Naive thymus-derived CD4-positive, alpha-beta T cell (primary cell): ENCODE measurements at places on chromosomes 12 and 14. TPM values are rescaled to one million over a fixed set of nuclear protein-coding genes. Genes with fewer than 3 reads are reported as not detected.

Gene PRB2
- not detected in 2 replicates for total RNA-seq

Gene RHEBL1
- total RNA-seq, result 8.5 and 9.4 TPM in 2 replicates

Gene SCAF11
- 194 TPM for total RNA-seq

Gene POTEG
- not detected for total RNA-seq

Gene TRIP11
- 34.1 and 48.9 TPM in 2 replicates for total RNA-seq

Gene ACOT2
- total RNA-seq, result 12.5 TPM

Gene CPNE6
- not detected for total RNA-seq

Gene CIROP
- not detected for total RNA-seq

Gene TBC1D30
- total RNA-seq, result 0.45 TPM

DNA sequence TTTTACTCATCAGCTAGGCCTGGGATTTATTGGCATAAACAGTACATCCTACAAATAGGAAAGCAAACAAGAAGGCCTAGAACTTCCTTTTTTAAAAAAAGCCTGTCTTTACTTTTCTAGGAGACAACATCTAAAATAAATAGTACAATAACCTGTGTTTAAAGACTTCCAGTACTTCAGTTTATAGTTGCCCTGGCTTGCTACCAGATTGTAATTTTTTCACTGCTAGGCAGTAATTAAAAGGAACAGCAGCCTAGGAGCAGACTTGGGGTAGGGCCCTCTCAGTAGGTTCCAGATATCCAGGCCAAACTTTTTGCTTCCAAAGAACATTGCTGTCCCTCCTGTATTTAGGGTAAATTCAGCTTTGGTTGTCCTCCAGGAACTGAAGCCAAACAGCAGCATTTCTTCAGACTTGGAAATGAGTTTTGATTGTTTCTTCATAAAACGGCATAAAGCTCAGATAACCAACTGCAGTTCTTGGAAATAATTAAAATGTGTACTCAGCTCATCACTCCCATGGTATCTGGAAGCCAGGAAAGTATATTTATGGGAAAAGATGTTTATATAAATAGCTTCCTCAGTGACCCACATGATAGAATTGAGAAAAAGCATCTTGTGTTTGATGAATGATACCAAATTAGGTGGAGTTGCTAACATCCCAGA, 61.7 kb downstream of the PPP1R36 start:
- H3K4me1 ChIP-seq, result no peaks in the 10 kb centered on the region
- H3K27ac ChIP-seq, result no peak overlapping the region
- no peak overlapping the region for H3K4me3 ChIP-seq

DNA sequence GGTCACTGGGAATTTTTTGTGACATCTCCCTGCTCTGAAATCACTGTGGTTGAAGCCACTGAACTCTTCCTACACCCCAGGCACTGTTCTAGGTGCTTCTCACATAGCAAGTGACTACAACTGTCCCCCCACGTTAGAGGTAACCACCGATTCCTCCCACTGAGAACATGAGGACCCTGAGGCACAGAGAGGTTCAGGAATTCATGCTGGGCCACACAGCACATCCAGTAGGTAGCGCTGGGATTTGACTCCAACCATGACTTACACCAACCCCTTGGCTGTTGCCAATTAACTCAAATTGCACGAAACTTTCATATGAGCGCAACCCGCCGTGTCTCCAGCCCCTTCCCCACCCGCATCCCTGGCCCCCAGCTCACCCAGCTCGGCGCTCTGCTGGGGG, 105.2 kb downstream of the RFLNA start:
- no peak overlapping the region for H3K27ac ChIP-seq
- H3K36me3 ChIP-seq, result peaks cover 90% of the 10 kb centered on the region
- no peak for DNase-seq
- no peak overlapping the region for H3K4me3 ChIP-seq

GRCh38 chr14:30803185-30803584, 71.2 kb upstream of the COCH start:
- no peak overlapping the region for H3K27ac ChIP-seq
- H3K4me1 ChIP-seq, result no peaks in the 10 kb centered on the region
- no peak overlapping the region for H3K4me3 ChIP-seq
- H3K36me3 ChIP-seq, result no peaks in the 10 kb centered on the region
- H3K27me3 ChIP-seq, result no peaks in the 10 kb centered on the region

- no peak overlapping the region for H3K4me3 ChIP-seq
- no peaks in the 10 kb centered on the region for H3K36me3 ChIP-seq
- no peak for DNase-seq
- no peak overlapping the region for H3K27ac ChIP-seq
- H3K27me3 ChIP-seq, result no peaks in the 10 kb centered on the region
These were observed 108.6 kb downstream of the BCL11B start for GRCh38 chr14:99163446-99163845.

DNA sequence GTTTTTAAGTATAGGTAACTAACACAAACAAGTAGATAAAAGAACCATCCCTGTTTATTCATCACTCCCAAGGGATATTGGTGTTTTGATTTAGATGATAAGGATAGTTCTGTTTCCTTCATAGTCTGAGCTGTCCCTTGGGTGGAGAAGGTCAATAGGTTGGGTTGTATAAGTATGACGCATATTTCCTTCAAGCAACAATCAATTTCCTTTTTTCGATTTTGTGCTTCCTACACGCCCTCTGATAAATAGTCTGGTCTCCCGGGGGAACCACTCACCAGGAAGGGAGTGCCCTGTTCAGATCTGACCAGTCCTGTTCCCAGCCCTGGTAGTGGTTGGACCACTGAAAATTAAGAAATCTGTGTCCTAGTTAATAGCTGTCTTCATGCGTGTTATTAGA, 378.8 kb upstream of the FAR2 start:
- no peak for DNase-seq
- no peaks in the 10 kb centered on the region for H3K36me3 ChIP-seq
- no peak overlapping the region for H3K4me3 ChIP-seq
- H3K27me3 ChIP-seq, result no peaks in the 10 kb centered on the region
- H3K4me1 ChIP-seq, result no peaks in the 10 kb centered on the region

- H3K27ac ChIP-seq, result no peak overlapping the region
- no peaks in the 10 kb centered on the region for H3K4me1 ChIP-seq
- no peaks in the 10 kb centered on the region for H3K27me3 ChIP-seq
- DNase-seq, result no peak
- no peak overlapping the region for H3K4me3 ChIP-seq
These were observed 493.2 kb upstream of the GARIN6 start for GRCh38 chr12:99154216-99154982.

- no peaks in the 10 kb centered on the region for H3K27me3 ChIP-seq
- DNase-seq, result no peak
- H3K4me3 ChIP-seq, result no peak overlapping the region
- no peaks in the 10 kb centered on the region for H3K4me1 ChIP-seq
- H3K27ac ChIP-seq, result no peak overlapping the region
These were observed 471.2 kb upstream of the PRICKLE1 start for GRCh38 chr12:43060742-43061141.

- H3K4me3 ChIP-seq, result peak overlapping the region; percentile 54
- no peaks in the 10 kb centered on the region for H3K36me3 ChIP-seq
- peaks cover 20% of the 10 kb centered on the region for H3K4me1 ChIP-seq
- peaks cover 17% of the 10 kb centered on the region for H3K27me3 ChIP-seq
- no peak overlapping the region for H3K27ac ChIP-seq
- no peak for DNase-seq
These were observed 10.5 kb downstream of the ARHGEF25 start for GRCh38 chr12:57621497-57622292.

DNA sequence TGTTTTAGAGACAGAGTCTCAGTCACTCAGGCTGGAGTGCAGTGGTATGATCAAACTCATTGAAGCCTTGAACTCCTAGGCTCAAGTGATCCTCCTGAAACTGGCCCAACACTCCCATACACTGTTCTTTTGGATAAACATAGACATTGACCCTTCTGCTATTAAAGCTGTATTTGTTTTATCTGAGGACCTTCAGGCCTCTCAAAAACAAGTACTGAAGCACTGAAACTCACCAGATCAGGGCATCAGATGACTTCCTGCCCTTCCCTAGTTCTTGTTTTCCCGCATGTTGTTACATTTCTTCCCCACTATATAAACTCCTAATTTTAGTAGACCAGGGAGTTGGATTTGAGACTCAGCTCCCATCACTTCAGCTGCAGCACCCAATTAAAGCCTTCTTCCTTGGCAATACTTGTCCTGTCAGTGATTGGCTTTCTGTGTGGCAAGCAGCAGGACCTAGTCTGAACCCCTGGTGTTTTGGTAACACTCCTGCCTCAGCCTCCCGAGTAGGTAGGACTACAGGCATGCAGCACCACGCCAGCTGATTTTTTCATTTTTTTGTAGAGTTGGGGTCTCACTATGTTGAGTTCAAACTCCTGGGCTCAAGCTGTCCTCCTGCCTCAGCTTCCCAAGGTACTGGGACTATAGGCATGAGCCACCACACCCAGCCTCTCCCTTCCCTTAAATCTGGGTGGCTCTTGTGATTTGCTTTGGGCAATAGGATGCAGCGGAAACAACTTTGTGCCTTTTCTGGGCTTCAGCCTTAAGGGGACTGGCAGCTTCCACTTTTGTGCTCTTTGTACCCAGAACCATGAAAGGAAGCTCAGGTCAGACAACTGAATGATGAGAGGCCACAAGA, 12.5 kb upstream of the IFT81 start:
- H3K27ac ChIP-seq, result no peak overlapping the region
- DNase-seq, result no peak
- no peak overlapping the region for H3K4me3 ChIP-seq
- H3K27me3 ChIP-seq, result no peaks in the 10 kb centered on the region

DNA sequence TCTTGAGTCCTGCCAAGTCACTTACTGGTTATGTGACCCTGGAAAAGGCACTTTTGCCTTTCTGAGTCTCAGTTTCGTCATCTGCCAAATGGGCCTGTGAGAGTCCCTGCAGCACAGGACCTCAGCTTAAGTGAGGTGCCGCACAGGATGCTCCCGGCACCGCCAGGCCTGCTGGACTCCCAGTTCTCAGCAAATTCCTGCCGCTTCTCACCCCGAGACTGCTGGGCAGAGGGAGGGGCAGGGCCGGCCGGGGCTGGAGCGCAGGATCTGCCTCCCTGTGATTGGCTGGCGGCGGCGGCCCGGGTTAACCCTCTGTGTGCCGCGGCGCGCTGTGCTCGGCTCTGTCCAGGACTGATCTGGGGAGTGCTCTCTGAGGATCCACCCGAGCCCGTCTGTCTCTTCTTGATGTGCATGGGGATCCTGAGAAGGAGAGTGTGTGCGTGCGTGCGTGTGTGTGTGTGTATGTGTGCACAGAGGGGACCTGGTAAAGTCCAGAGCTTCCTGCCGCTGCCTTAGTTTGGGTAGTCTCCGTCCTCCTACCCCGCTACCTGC, 8.6 kb downstream of the SETD1B start:
- peaks cover 42% of the 10 kb centered on the region for H3K4me1 ChIP-seq
- no peaks in the 10 kb centered on the region for H3K27me3 ChIP-seq
- peaks cover 28% of the 10 kb centered on the region for H3K36me3 ChIP-seq
- no peak for DNase-seq
- peak overlapping the region; percentile 63 for H3K27ac ChIP-seq

DNA sequence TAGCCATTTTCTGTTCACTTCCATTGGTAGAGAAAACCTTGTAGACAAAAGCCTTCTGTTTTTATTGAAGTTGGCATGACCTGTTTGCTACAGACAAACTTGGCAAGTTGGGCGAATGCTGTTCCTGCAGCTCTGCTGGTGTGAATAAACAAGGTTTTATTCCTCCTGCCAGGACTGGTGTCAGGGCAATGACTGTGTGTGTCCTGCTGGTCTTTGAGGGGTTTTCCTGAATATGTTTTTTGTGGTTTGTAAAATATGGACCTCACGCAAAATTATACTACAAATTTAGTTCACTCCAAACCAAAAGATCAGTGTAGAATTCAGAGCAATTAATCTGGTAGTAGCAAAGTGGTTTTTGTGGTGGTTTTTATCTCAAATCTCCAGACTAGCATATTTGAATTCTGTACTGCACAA, 140.8 kb downstream of the ERC1 start:
- no peak for DNase-seq
- H3K36me3 ChIP-seq, result no peaks in the 10 kb centered on the region
- H3K4me1 ChIP-seq, result no peaks in the 10 kb centered on the region
- H3K27me3 ChIP-seq, result no peaks in the 10 kb centered on the region

- no peak for DNase-seq
- no peaks in the 10 kb centered on the region for H3K27me3 ChIP-seq
- H3K27ac ChIP-seq, result no peak overlapping the region
- peaks cover 11% of the 10 kb centered on the region for H3K4me1 ChIP-seq
- H3K4me3 ChIP-seq, result no peak overlapping the region
These were observed 62.0 kb downstream of the SLC25A47 start for GRCh38 chr14:100384819-100385813.

- H3K4me1 ChIP-seq, result no peaks in the 10 kb centered on the region
- no peaks in the 10 kb centered on the region for H3K36me3 ChIP-seq
- no peak overlapping the region for H3K4me3 ChIP-seq
- H3K27me3 ChIP-seq, result no peaks in the 10 kb centered on the region
These were observed 39.2 kb upstream of the PPP1R13B start for GRCh38 chr14:103886304-103887169.
